ENCODE measurements at places on chromosomes 16 and 17.
A peak's percentile ranks its signal among the peaks of the same experiment; 100 is the strongest.

GRCh38 chr16:69727916-69728270 is 1.5 kb upstream of the NQO1 start:
- DNase-seq = no peak

GRCh38 chr17:31392856-31393748 is 1.6 kb downstream of the RAB11FIP4 start:
- no peak for DNase-seq

GRCh38 chr17:16932611-16933010 is 39.3 kb downstream of the TNFRSF13B start:
- no peak for DNase-seq

GRCh38 chr16:49593424-49594040 is 219.9 kb downstream of the C16orf78 start:
- no peak for DNase-seq

GRCh38 chr16:85928401-85928820 is 29.4 kb downstream of the IRF8 start:
- DNase-seq = peak; percentile 26

DNA sequence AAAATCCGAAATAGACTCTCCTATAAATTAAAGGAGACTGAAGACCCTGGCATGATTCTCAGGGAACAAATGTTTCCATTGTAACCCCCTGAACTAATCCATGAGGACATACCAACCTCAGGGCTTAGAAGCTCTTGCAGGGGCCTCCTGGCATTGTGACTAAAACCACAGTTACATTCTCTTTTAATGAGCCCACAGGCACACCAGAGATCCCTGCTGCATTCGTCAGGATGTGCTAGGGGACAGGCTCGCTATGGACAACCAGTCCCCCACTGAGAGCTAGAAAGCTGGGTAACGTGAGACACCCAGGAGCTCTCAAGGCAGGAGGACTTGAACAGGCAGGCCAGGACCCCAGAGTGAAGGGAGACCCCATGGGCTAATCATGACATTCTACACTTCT is 140.6 kb upstream of the TNRC6C start:
- peak; percentile 60 for DNase-seq

DNA sequence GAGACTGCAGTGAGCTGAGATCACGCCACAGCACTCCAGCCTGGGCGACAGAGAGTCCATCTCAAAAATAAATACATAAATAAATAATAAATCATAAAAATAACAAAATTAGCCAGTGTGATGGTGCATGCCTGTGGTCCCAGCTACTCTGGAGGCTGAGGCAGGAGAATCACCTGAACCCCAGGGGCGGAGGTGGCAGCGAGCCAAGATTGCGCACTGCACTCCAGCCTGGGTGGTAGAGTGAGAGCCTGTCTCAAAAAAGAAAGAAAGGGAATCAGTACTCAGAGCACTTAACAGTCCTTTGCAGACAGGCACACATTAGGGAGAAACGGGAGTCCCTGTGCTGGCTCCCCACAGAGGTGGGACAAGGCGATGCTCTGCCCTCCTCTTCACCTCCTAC is 25.1 kb downstream of the MAPK8IP3 start:
- DNase-seq = no peak

- no peak for DNase-seq
Measured at GRCh38 chr17:15266325-15267125, 1.4 kb upstream of the PMP22 start.

GRCh38 chr16:66231452-66232160 is 134.9 kb upstream of the CDH5 start:
- DNase-seq = no peak

DNA sequence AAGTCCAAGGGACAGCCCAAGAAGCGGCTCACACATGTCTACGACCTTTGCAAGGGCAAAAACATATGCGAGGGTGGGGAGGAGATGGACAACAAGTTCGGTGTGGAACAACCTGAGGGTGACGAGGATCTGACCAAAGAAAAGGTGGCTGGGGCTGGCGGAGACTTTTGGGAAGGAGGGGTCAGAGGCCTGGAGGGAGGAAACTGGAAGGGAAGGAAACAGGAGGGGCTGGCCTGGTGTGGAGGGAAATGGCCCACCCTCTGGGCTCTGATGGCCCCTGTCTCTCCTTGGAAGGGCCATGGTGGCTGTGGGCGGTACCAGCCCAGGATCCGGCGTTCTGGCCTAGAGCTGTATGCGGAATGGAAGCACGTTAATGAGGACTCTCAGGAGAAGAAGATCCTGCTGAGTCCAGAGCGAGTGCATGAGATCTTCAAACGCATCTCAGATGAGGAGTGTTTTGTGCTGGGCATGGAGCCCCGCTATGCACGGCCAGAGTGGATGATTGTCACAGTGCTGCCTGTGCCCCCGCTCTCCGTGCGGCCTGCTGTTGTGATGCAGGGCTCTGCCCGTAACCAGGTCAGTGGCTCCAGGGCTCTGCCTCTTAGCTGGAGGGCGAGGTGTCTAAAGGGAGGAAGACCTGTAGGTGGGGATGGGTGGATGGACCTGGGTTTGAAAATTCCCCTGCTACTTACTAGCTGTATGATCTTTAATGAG is 12.5 kb downstream of the POLR2A start:
- no peak for DNase-seq

GRCh38 chr16:75271441-75272096 is 20.1 kb upstream of the BCAR1 start:
- no peak for DNase-seq

- peak; percentile 60 for DNase-seq
Measured at GRCh38 chr17:82012640-82013295, 9.9 kb downstream of the CENPX start.

- DNase-seq = no peak
Measured at GRCh38 chr17:33528846-33529245, 235.8 kb upstream of the ASIC2 start.

GRCh38 chr17:38719289-38719942 is 10.7 kb upstream of the CISD3 start:
- DNase-seq = no peak

- DNase-seq = no peak
Measured at GRCh38 chr17:59631276-59631675, 11.6 kb downstream of the CLTC start.

- peak; percentile 22 for DNase-seq
Measured at GRCh38 chr16:14509675-14510132, 120.4 kb downstream of the PARN start.

DNA sequence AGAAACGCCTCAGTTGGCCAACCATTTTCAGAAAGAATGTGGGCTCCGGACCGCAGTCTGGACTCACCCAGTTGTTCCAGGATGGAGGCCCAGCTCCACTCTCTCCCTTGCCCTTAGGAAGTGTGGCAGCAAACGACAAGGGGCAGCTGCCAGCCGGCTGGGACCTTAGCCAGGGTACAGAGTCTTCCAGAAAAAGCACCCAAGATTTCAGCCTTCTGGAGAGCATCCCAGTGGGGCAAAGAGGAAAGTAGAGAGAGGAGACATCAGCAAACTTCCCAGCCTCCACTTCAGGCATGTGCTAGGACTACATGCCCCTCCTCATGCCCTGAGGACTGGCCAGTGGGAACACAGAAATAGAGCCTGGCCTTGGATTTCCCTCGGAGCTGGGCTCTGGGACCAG is 56.8 kb upstream of the SCNN1B start:
- DNase-seq = no peak

DNA sequence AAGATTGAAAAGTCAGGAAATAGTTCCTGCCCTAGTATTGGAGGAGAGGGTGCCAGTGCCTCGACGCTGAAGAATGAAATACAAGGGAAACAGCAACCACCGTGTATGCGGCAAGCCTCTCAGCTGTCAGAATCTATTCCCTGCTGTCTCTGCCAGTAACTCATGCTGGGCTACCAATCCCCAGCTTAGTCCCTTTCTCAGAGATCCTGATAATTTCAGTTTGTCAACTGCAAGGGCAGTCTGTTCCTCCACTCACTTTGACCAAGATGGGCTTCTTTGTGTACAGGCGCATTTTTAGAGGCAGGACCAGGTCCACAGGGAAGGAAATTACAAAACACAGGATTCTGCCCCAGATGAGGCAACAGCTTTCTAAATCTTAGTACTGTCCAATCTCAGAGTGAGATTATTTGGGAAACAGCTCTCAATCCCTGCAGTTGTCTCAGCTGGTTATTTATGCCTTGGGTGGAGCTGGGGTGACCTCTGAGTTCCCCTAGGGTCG is 1.3 kb downstream of the NQO1 start:
- DNase-seq = peak; percentile 39

- peak; percentile 89 for DNase-seq
Measured at GRCh38 chr17:16474012-16474725, 17.8 kb downstream of the LRRC75A start.

DNA sequence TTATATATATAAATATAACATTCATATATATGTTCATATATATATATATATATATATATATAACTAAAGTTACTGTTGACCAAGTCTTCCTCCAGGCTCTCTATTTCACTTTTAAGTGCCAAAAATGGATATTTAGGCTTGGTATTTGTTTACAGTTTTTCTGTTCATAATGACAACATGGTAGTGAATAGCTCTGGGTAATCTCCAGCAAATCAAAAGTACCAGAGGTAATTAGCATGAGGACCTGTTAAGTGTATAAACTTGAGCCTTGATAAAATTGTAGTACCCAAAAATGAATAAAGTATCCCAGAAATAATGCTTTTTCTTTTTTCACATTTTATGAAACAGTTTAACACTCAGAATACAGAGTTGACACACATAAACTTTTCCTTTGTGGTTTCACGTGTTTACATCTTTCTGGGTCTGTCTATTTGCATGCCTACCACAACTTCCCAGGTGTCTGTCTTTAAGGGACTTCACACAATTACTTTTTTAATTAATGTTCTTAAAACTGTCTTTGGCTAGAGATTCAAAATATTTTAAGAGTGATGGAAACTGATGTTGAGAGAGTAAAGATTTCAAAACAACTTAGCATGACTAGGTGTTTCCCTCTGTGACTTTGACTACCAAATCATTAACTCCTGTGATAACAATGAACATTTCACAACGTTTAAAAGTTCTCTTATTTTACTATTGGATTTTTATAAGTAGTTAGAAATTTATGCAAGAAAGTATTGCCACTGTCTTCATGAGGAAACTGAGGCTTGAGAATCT is 47.9 kb downstream of the RABEP1 start:
- DNase-seq = no peak

DNA sequence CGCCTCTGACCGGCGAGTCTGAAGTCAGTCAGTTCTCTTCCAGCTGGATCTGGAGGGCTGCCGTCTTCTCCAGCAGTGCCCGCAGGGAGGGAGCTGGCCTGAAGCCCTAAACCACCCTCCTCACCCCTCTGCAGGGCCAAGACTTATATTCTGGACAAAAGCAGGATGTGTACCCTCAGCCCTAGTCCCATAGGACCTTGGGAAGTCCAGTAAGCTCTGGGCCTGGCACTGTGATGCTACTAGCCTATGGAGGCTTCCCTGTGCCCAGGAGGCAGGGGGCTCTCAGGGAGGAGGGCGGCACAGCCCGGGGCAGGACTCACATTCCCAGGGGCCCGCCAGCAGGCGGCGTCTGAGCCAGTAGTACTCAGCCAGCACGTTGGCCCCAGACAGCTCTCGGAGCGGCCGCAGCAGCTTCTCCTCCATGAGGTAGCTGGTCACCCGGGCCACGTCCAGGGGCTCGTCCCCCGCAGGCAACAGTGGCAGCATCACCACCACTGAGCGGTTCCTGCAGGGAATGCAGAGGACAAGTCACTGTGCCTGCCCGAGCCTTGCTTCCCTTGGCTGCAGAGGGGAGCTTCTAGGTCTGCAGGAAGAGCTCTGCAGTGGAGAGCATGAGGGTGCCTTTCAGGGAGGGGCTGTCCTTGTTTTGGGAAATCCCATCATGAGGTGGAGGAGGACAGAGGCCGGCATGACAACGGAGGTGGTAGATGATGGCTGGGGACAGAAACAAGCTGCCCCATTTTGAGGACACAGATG is 41.7 kb downstream of the RMI2 start:
- peak; percentile 23 for DNase-seq

DNA sequence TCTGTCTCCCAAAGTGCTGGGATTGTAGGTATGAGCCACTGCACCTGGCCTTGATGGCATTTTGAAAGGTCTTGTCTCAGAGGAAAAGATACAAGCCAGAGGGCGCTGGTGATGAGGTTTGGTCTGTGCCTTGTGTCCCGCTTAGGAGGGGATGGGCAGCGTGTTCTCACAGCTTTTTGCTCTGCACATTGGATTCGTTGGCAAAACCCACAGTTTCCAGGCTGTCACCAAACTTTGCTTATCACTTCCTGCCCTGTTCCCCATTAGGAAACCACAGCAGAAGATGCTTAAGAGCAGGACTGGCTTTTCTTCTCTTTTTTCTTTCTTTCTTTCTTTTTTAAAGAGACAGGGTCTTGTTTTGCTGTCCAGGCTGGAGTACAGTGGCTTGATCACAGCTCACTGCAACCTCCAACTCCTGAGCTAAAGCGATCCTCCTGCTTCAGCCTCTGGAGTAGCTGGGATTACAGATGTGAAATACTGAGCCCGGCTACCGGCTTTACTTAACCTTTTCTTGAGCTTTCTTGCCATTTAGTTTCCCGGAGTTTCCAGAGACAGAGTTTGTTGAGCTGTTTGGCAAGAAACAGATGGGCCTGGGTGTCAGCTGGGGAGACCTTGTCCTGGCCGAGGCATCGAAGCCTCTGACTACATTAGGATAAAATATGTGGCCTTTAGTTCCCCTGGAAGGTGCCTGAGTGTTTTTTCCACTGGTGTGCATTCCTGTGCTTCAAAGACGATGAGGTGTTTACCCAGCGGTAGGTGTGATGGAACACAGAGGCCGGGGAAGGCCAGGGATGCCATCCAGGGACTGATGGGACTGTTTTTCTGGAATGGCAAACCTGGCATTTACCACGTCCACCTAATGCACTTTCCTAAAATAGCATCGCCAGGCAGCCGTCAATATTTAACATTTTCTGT is 112.9 kb downstream of the ABCC1 start:
- DNase-seq = peak; percentile 37

DNA sequence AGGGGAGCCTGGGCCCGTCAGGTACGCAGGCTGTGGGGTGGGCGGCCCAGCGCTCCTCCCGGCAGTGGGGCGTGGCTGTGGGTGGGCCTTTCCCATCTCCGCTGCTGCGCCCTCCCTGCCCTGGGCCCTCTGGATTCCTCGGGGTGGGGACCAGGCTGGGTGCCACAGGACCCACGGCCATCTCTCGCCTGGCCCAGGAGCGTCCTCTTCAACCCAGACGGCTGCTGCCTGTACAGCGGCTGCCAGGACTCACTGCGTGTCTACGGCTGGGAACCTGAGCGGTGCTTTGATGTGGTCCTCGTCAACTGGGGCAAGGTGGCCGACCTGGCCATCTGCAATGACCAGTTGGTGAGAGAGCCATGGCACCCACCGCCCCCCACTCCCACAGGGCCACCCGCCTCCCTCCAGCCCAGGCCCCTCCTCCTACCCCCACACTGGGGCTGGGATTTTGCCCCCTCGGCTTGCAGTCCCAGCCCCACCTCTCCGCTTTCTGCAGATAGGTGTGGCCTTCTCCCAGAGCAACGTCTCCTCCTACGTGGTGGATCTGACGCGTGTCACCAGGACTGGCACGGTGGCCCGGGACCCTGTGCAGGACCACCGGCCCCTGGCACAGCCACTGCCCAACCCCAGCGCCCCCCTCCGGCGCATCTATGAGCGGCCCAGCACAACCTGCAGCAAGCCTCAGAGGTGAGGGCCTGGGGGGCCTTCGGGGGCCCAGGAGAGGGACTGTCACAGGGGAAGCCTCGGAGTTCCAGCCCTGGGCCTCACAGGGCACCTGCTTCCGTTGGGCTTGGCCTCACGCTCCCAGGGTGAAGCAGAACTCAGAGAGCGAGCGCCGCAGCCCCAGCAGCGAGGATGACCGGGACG is 17.2 kb downstream of the KATNB1 start:
- no peak for DNase-seq

- DNase-seq = no peak
Measured at GRCh38 chr16:82636485-82636884, 9.7 kb downstream of the CDH13 start.

GRCh38 chr16:1217526-1217925 is 7.5 kb downstream of the TPSG1 start:
- DNase-seq = no peak

GRCh38 chr16:87828071-87828906 is 41.0 kb downstream of the SLC7A5 start:
- no peak for DNase-seq
